ENCODE measurements at places on chromosomes 3 and 15. TPM values are rescaled to one million over a fixed set of nuclear protein-coding genes. Genes with fewer than 3 reads are reported as not detected.

Gene NRROS
- not detected for total RNA-seq

Gene TMA7
- 279 TPM for total RNA-seq

Gene PPM1L
- total RNA-seq, result 0.55 TPM

Gene GOLGA6A
- total RNA-seq, result 0.08 TPM

Gene AADAC
- 18.8 TPM for total RNA-seq

Gene TGM5
- total RNA-seq, result not detected

Gene ARPP21
- total RNA-seq, result not detected

Gene TGM4
- total RNA-seq, result not detected

Gene GREM1
- 8.2 TPM for total RNA-seq

Gene RLBP1
- total RNA-seq, result not detected

Gene CELSR3
- 4.7 TPM for total RNA-seq

Gene SGO1
- 15.9 TPM for total RNA-seq

Gene ACTRT3
- 2.5 TPM for total RNA-seq

Gene CASR
- total RNA-seq, result not detected

Gene TTLL13
- 0.61 TPM for total RNA-seq

Gene FNDC3B
- total RNA-seq, result 30.4 TPM

Gene STRA6
- 68.8 TPM for total RNA-seq

Gene HHATL
- not detected for total RNA-seq

Gene IQCF5
- not detected for total RNA-seq

Gene CILP
- total RNA-seq, result 0.04 TPM

Gene IQCH
- total RNA-seq, result 3.5 TPM

Gene SLCO2A1
- total RNA-seq, result not detected

Gene ATP10A
- 8.2 TPM for total RNA-seq

Gene FBXW12
- total RNA-seq, result not detected

Gene ANKUB1
- not detected for total RNA-seq

Gene FSIP1
- total RNA-seq, result 0.51 TPM

Gene TPRA1
- total RNA-seq, result 50.7 TPM

Gene CELF6
- 0.09 TPM for total RNA-seq

Gene CAMKV
- 0.53 TPM for total RNA-seq

Gene CFAP20DC
- total RNA-seq, result 2.3 TPM

Gene PRSS50
- not detected for total RNA-seq

Gene GNAT1
- not detected for total RNA-seq

Gene TRIM42
- total RNA-seq, result not detected

Gene CHRNA7
- 4.1 TPM for total RNA-seq

Gene SLC2A2
- total RNA-seq, result not detected

Gene GOLGB1
- total RNA-seq, result 21.2 TPM

Gene USP3
- 45.0 TPM for total RNA-seq

Gene GNAI2
- 43.3 TPM for total RNA-seq

Measured in A549 treated with RU486 at 1 μM for 4 hours (cell line).